Keratinocyte (primary cell): ENCODE measurements at places on chromosomes 6 and 20.

DNA sequence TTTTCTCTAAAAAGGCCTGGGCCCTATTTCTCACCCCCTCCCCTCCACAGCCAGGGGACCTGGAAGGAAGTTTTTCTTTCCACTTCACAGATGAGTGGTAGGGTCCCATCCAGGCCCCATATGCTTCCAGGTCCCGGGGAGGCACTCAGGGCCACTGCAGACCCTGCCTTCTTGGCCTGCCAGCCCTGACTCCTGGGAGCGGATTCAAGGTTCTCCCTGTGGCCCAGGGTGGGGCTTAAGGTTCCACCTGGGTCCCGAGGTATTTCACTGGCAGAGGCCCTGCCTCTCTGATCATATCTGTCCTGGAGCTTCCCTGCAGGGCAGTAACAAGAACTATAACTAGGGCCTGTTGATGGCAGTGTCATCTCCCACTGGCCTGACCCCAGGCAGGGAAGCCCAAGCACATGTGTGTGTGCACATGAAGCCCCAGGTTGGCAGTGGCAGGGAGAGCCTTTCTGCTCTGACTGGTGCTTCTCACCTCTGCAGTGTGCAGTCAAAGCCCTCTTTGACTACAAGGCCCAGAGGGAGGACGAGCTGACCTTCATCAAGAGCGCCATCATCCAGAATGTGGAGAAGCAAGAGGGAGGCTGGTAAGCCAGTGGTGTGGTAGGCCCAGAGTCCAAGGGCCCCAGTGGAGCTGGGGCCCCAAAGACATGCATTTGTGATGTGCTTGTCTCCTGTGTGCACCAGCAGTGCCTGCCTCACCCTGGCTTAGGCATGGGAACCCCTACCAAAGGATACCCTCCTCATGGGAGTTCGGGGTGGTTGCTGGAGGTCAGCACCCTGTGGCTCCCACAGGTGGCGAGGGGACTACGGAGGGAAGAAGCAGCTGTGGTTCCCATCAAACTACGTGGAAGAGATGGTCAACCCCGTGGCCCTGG is 31.2 kb downstream of the PLCG1 start:
- H3K27ac ChIP-seq = no peak overlapping the region
- no peaks in the 10 kb centered on the region for H3K27me3 ChIP-seq
- peaks cover 46% of the 10 kb centered on the region for H3K36me3 ChIP-seq
- H3K4me3 ChIP-seq = no peak overlapping the region
- peaks cover 30% of the 10 kb centered on the region for H3K4me1 ChIP-seq

DNA sequence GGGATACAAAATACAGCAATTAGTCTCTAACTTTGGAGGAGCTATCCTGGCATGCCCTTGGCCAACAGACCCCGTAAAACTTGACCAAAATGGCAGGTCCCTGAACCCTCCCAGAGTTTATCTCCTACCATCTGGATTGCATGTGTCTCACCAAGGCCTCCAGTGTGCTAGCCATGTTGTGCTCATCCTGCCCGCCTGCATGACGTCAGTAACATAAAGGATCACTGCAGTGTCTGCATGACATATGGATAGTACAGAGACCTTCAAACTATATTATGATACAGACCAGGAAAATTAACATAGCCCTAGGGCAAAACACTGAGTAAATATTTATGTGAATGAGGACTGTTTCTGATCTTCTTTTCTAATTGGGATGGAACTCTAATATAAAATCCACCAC is 25.3 kb downstream of the CPXM1 start:
- H3K4me3 ChIP-seq = no peak overlapping the region
- no peak overlapping the region for H3K27ac ChIP-seq
- DNase-seq = no peak
- H3K36me3 ChIP-seq = no peaks in the 10 kb centered on the region
- H3K27me3 ChIP-seq = peaks cover 9% of the 10 kb centered on the region

DNA sequence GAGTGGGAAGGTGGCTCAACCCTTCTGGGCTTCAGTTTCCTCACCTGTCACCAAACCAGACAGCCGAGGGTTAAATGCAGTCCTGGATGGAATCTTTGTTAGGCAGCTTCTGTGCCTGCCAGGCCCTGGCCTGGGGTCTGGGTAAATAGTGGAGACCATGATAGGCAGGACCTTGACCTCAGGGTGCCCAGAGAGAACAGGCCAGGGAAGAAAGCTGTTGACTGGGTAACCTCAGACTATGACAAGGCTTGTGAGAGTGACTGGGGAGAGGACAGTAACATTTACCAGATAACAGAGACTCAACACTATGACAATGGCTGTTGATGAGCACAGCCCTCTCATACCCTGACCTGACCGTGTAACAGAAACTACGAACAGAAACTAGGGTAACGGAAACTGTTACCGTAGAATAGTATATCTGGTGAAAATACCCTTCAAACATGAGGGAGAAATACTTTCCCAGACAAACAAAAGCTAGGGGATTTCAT is 218.3 kb downstream of the PREX1 start:
- no peak overlapping the region for H3K27ac ChIP-seq
- H3K4me1 ChIP-seq = no peaks in the 10 kb centered on the region
- H3K36me3 ChIP-seq = no peaks in the 10 kb centered on the region
- no peak overlapping the region for H3K4me3 ChIP-seq

GRCh38 chr6:26157251-26158075 is 70.2 kb downstream of the HFE start:
- peak overlapping the region; percentile 96 for H3K27ac ChIP-seq
- DNase-seq = peak; percentile 86
- H3K4me1 ChIP-seq = peaks cover 26% of the 10 kb centered on the region
- H3K27me3 ChIP-seq = no peaks in the 10 kb centered on the region

DNA sequence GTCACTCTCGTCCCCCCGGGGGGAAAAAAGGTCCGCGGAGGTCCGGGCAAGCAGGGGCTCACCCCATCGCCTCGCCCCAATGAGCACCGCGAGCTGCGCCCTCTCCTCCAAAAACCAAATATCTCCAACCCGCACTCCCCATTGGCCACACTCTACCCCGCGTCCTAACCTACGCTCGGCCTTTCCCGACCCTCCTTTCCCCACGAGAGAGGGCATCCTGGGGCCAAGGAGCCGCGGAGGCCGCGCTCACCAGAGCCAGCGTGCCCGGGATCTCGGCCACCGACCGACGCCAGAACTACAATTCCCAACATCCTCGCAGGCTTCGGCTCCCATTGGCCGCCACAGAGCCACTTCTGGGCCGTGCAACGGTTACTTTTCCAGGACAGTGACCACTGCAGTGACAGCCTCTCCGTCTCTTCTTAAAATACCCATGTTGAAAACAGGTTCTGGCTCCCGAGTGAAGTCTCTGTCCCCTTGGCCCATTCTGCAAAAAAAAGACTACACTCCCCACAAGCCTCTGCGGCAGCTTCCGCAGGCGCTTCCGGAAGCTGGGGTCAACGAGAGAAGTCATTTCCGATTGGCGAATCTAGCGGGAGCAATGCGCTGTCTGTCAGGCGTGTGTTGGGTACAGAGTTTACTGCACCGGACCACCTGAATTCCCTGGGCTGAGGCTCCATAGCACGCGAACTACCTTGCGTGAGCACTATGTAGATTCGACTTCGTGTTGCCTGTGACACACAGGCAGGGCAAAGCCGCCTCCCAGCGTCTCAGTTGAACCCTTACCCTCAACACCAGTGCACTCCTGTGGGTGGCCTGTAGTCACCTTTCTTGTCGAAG is at the start of gene ZNF343:
ZNF343 (minus strand) TSS at position 285 of the 837 bp plus-strand sequence. CDS start 15,020 bp downstream, outside the sequence.
- DNase-seq = no peak
- H3K27ac ChIP-seq = peak within 1 kb of the TSS; percentile 74
- peak within 1 kb of the TSS; percentile 77 for H3K4me3 ChIP-seq
- H3K4me1 ChIP-seq = peaks cover 11% of the 10 kb centered on the region

GRCh38 chr6:25919657-25920056 is 10.8 kb downstream of the SLC17A2 start:
- no peak overlapping the region for H3K4me3 ChIP-seq
- H3K27me3 ChIP-seq = no peaks in the 10 kb centered on the region
- H3K4me1 ChIP-seq = no peaks in the 10 kb centered on the region
- H3K27ac ChIP-seq = no peak overlapping the region
- no peak for DNase-seq

DNA sequence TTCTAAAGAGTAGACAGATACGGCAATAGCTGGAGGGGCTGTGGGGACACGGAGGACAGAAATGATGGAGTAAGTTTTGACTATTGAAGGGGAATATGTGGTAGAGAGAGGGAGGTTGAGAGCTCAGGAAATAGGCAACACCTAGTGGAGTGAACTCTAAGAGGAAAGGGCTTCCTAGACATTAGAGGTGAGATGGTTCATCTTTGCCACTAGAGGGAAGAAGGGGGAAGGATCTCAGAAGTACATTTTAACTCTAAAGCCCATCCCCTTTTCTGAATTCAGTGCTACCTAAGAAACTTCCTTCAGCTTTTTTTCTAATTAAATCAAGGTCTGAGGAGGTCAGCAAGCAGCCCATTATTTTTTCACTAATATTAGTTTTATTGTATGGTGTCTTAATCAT is 689.4 kb upstream of the MAP3K7 start:
- no peaks in the 10 kb centered on the region for H3K4me1 ChIP-seq
- no peaks in the 10 kb centered on the region for H3K27me3 ChIP-seq
- no peak overlapping the region for H3K27ac ChIP-seq
- DNase-seq = no peak
- H3K4me3 ChIP-seq = no peak overlapping the region

DNA sequence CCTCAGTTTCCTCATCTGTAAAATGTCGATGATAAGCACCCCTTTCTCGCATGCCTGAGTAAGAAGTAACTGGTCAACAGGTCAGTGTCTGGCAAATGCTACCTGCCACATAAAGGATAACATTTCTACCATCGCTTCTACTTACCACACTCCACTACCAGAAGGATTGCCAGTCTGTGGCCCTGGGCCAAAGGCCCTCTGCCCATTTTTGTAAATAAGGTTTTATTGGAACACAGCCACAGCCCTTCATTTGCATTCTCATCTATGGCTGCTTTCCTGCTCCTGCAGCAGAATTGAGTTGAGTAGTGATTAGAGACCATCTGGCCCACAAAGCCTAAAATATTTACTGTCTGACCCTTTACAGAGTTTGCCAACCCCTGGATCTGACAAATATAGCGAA is 121.8 kb downstream of the TOX2 start:
- H3K27ac ChIP-seq = no peak overlapping the region
- no peak for DNase-seq
- H3K27me3 ChIP-seq = peaks cover 34% of the 10 kb centered on the region
- H3K4me3 ChIP-seq = no peak overlapping the region

- no peaks in the 10 kb centered on the region for H3K27me3 ChIP-seq
- H3K4me3 ChIP-seq = no peak overlapping the region
- no peak overlapping the region for H3K27ac ChIP-seq
- DNase-seq = no peak
- H3K4me1 ChIP-seq = peaks cover 22% of the 10 kb centered on the region
- no peaks in the 10 kb centered on the region for H3K36me3 ChIP-seq
Observed at GRCh38 chr6:39453241-39453640, 130.7 kb upstream of the KCNK16 start.

DNA sequence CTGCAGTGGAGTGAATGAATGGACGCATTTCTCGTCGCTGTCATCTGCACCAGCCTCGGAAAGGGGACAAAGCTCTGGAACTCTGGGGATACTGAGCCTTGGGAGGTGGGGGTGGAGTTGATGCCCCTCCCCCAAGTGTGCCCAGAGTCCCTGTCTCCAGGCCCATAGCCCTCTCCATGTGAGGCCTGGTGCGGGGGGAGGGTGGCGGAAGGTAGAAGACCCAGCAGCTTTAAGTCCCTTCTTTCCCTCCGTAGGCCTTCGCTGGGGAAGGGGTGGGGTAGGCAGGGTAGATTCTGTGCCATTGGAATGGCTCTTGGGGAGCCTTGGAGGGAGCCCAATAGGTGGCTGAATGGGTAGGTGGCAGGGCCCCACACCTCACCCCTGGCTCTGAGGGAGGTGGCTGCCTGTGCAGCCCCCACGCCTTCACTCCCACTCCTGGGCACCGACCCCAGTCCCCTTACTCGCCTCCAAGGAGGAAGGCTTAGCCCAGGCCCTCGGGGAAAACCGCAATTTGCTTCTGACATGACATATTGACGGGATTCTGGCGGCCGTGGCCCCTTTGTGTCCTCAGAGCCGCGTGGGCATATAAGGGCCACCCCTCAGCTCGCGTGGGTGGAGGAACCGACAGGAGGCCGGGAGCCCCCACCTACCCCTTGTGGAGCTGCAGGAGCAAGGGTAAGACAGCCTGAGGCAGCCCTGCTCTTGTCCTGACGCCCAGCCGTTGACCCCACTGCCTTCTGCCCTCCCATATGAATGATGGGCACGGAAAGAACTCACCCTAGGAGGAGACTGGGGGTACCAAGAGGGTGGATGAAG is at the start of gene BPIFB3:
BPIFB3 (plus strand) TSS at position 613 of the 816 bp plus-strand sequence. CDS start 1,533 bp downstream, outside the sequence.
- H3K36me3 ChIP-seq = no peaks in the 10 kb centered on the region
- no peaks in the 10 kb centered on the region for H3K27me3 ChIP-seq
- no peak within 1 kb of the TSS for H3K27ac ChIP-seq
- H3K4me3 ChIP-seq = no peak within 1 kb of the TSS
- DNase-seq = no peak

- H3K27ac ChIP-seq = no peak overlapping the region
- H3K4me1 ChIP-seq = peaks cover 36% of the 10 kb centered on the region
- H3K4me3 ChIP-seq = no peak overlapping the region
Observed at GRCh38 chr6:157758516-157759023, 64.5 kb upstream of the SNX9 start.

- peaks cover 5% of the 10 kb centered on the region for H3K36me3 ChIP-seq
- no peak overlapping the region for H3K27ac ChIP-seq
- DNase-seq = no peak
Observed at GRCh38 chr6:157292202-157292601, 31.1 kb downstream of the TMEM242 start.

- H3K4me3 ChIP-seq = no peak overlapping the region
- no peaks in the 10 kb centered on the region for H3K4me1 ChIP-seq
- peaks cover 29% of the 10 kb centered on the region for H3K27me3 ChIP-seq
- peak; percentile 11 for DNase-seq
- H3K36me3 ChIP-seq = no peaks in the 10 kb centered on the region
Observed at GRCh38 chr20:34190679-34191090, 50.5 kb upstream of the ASIP start.
